ENCODE measurements at places on chromosomes 3 and 15. TPM values are rescaled to one million over a fixed set of nuclear protein-coding genes. Genes with fewer than 3 reads are reported as not detected.

SPTSSB gene
- total RNA-seq = not detected

SAXO2 gene
- total RNA-seq = 0.68 TPM

GRCh38 chr3:9622438-9622837, 26.9 kb upstream of the MTMR14 start:
- no peak overlapping the region for H3K4me3 ChIP-seq
- DNase-seq = no peak
- H3K4me1 ChIP-seq = no peaks in the 10 kb centered on the region
- H3K36me3 ChIP-seq = peaks cover 2% of the 10 kb centered on the region
- H3K27me3 ChIP-seq = peaks cover 15% of the 10 kb centered on the region

DNA sequence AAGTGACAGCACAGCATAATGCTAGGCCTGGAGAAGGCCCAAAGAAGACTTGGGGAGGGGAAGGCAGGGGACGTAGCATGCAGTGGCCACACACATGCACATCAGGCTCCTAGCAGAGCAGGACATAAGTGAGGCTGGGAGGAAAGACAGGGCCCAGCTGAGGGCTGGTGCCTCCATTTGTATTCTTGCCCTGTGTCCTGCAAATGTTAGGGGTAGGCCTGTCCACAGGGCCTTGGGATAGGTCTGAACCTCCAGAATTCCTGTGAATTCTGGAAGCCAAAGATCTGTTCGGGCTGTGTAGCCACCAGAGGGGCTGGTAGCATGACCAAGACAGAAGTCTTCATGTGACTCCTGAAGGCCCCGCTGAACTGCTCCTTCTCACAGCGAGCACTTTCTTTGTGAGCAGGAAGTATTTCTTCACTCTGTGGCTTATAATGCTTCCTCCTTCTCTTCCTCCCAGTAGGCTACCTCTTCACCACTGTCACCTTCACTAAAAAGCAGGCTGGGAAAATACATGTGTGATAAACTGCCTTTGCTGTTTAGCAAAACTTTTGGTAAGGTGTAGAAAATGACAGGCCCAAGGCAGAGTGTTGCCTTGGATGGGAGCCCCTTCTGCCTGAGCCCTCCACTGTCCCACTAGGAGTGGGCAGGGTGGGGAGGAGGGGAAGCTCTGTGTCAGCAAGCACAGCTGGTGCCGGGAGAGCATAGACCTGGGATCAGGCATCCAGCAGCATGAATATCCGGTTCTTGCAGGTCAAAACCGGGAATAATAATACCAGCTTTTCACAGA, 8.4 kb downstream of the CERS3 start:
- H3K4me3 ChIP-seq = peak overlapping the region; percentile 49
- H3K27ac ChIP-seq = peak overlapping the region; percentile 76
- no peak for DNase-seq
- peaks cover 2% of the 10 kb centered on the region for H3K36me3 ChIP-seq
- H3K4me1 ChIP-seq = peaks cover 13% of the 10 kb centered on the region

GRCh38 chr3:187689984-187690383, 12.4 kb downstream of the RTP2 start:
- no peaks in the 10 kb centered on the region for H3K4me1 ChIP-seq
- H3K36me3 ChIP-seq = peaks cover 4% of the 10 kb centered on the region
- H3K27ac ChIP-seq = no peak overlapping the region
- H3K4me3 ChIP-seq = no peak overlapping the region
- peaks cover 58% of the 10 kb centered on the region for H3K27me3 ChIP-seq

DNA sequence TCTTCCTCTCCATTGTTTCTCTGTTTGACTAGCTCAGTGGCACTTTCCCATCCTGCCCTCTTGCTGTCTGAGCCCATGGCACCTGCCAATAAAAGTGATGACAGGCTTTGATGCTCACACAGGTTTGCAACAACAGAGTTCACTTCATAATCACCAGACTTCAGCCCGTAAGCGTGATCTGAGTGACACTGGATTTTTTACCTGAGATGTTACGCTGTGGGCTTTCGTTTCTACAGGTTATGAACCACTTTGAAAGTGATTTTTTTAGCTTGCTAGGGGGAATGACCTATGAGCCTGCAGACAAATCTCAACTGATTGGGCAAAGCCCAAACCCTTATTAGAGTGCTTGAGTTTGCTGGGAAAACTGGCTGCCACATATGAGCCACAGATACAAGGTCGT, 173.9 kb upstream of the ICE2 start:
- no peak for DNase-seq
- no peaks in the 10 kb centered on the region for H3K27me3 ChIP-seq
- H3K4me3 ChIP-seq = peak overlapping the region; percentile 52

DNA sequence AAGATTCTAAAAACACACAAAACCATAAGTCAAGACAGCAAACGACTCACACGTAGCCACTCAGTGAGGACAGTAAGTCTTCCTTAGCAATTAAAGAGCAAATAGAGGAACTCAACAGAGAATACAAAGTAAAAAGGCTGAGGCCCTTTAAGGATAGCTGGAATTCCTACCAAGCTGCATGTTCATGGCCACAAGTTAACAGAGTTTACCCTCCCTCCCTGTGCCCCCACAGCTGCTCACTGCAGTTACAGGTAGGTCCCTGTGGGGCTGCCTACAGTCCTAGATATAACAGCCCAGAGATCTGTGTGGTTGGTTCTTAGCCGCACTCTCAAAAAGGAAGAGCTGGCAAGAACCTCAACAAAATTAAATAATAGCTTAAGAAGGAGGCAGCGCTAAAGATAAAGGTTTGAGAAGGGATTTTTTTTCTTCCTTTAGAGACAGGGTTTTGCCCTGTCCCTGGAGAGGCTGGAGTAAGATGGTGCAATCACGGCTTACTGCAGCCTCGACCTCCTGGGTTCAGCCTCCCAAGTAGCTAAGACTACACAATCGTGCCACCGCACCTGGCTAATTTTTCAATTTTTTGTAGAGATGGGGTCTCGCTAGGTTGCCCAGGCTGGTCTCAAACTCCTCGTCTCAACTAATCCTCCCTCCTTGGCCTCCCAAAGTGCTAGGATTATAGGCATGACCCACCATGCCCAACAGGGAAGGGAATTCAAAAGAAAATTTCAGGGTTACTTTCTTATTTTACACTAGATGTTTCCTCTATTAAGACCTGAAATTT, 19.3 kb downstream of the SFMBT1 start:
- H3K4me1 ChIP-seq = peaks cover 45% of the 10 kb centered on the region
- H3K27ac ChIP-seq = no peak overlapping the region

DNA sequence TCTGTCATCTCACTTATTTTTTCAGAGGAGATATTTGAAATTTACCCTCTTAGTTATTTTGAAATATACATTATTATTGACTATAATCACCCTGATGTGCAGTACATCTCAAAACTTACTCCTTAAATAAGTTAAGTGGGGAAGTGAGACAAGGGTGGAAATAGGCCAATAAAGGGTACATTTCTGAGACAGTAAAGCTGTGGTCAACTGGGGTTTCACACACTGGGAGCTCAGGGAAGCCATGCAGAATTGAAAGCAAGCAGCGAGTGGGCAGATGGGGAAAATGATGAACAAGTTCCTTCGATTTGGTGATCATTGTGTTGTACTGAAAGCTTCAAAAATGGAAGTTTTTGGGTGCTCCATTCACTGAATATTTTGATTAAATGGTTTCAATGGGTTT, 21.6 kb upstream of the MOBP start:
- H3K4me1 ChIP-seq = peaks cover 4% of the 10 kb centered on the region
- DNase-seq = no peak
- peaks cover 17% of the 10 kb centered on the region for H3K27me3 ChIP-seq

Measured in T-helper 17 cell (primary cell).